ENCODE measurements at places on chromosomes 5 and 9.

- DNase-seq, result no peak
These were observed 295.2 kb downstream of the ADGRV1 start for GRCh38 chr5:90853750-90854149.

DNA sequence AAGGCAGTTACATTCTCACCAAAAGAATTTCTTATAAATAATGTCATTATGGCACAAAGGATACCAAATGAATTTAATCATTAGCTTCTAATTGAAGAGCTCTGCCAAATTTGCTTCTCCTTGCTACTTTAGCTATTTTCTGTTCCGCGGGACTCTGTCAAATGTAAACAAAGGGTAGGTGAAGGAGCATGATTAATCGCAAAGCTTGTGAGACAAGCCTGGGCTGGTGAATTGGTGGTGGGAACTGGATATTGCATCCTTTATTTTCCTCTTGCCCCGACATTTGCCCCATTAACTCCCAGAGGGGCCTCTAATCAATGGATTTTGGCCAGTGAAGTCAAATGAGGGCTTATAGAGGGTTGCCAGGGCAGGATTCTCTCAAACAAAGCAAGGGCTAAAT is 234.2 kb upstream of the RFX3 start:
- no peak for DNase-seq

DNA sequence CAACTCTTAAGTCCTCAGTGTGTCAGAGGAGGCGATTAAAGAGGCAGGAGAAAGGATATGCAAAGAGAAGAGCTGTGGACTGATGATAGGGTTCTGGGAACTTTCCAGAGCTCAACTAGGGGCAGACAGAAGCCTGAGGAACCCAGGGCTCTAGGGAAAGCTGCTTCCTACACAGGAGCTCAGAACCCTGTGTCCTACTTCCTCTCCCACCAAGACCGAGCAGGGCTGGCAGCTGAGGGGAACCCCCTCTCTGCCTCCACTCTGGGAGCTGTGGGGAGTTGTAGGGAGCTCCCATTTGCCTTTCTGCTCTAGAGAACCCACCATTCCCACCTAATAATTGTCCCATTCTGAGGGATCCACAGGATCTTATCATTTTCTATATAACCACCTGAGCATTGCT is 674.3 kb downstream of the ACTL7B start:
- DNase-seq, result no peak

GRCh38 chr5:19615661-19616060 is 372.3 kb downstream of the CDH18 start:
- no peak for DNase-seq

DNA sequence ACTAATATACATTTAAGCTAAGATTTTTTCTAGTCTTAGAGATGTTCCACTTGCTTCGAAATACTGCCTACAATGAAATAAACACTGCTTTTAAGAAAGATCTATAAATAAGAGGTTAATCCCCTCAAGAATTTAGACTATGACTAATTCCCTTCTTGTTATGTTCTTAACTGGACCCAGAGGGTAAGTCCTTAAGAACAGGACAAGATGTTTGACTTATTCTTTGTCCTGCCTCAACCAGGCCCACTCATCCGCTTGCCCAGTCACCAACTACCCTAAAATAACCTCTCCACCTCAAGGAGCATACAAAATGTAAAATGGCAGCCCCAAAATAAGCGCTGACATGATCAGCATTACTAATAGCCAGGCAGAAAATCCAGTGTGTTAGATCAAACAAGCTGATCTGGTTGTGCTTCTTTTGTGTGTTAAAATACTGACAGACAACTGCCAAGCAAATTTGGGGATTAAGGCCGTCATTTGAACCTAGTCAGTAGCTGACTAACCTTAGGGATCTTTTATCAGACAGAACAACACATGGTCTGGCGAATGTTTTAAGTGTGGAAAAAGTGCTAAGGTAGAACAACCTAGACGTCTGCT is 93.7 kb upstream of the SMC5 start:
- DNase-seq, result no peak
